Iris pigment epithelial cell (primary cell): ENCODE measurements at places on chromosomes 3 and 15.

GRCh38 chr15:69604072-69604411, 151.4 kb downstream of the RPLP1 start:
- no peak for DNase-seq

- DNase-seq = no peak
Observed at GRCh38 chr3:174002543-174002942, 605.0 kb downstream of the NLGN1 start.

- DNase-seq = peak; percentile 68
Observed at GRCh38 chr3:179100652-179101051, 29.0 kb upstream of the ZMAT3 start.

DNA sequence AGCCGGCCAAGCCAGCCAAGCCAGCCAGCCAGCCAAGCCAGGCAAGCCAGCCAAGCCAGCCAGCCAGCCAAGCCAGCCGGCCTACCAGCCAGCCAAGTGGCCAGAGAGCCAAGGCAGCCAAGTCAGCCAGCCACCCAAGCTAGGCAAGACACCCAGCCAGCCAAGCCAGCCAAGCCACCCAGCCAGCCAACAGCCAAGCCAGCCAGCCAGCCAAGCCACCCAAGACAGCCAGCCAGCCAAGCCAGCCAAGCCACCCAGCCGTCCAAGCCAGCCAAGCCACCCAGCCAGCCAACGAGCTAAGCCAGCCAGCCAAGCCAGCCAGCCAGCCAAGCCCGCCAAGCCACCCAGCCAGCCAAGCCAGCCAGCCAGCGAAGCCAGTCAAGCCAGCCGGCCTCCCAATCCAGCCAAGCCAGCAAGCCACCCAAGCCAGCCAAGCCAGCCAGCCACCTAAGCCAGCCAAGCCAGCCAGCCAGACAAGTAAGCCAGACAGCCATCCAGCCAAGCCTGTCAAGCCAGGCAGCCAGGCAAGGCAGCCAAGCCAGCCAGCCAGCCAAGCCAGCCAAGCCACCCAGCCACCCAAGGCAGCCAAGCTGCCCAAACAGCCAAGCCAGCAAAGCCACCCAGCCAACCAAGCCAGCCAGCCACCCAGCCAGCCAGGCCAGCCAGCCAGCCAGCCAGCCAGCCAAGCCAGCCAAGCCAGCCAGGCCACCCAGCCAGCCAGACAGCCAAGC, 200.5 kb downstream of the GOLGA6L6 start:
- DNase-seq = peak; percentile 55

GRCh38 chr3:14605067-14605466, 46.5 kb upstream of the CCDC174 start:
- peak; percentile 15 for DNase-seq

- peak; percentile 54 for DNase-seq
Observed at GRCh38 chr15:95291898-95292472, 1038.5 kb upstream of the NR2F2 start.

- peak; percentile 46 for DNase-seq
Observed at GRCh38 chr15:78212546-78213424, 21.6 kb downstream of the ACSBG1 start.

GRCh38 chr3:8233938-8234337, 267.7 kb upstream of the LMCD1 start:
- no peak for DNase-seq

GRCh38 chr15:33392453-33392852, 81.7 kb downstream of the RYR3 start:
- DNase-seq = no peak

- peak; percentile 50 for DNase-seq
Observed at GRCh38 chr3:129424185-129424841, 4.1 kb downstream of the EFCAB12 start.

DNA sequence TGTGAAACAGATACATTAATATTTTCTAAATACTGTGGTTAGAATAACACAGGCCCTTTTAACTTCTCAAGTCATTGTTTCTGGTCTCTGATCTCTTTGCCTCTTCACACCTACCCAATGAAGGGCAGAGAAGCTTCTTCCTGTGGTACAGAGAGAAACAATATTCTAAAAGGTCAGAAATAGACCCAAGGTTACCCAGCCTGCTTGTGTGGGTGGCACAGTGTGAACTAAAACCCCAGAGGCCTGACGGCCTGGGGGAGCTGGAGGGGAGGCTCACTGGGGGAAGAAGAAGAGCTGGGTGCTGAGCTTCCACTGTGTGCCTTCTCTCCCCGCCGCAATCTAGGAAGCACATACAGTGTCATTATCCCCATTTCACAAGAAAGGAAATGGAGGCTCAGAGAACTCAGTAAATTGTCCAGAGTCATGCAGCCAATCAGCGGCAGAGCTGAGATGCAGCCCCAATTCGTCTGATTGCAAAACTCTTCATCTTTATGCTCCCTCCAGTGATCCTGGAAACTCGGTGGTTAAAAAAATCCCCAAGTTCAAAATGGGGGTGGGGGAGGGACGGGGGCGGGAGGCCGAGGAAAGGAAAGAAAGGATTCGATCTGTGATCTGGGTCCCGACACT, 64.1 kb upstream of the HEG1 start:
- peak; percentile 74 for DNase-seq

DNA sequence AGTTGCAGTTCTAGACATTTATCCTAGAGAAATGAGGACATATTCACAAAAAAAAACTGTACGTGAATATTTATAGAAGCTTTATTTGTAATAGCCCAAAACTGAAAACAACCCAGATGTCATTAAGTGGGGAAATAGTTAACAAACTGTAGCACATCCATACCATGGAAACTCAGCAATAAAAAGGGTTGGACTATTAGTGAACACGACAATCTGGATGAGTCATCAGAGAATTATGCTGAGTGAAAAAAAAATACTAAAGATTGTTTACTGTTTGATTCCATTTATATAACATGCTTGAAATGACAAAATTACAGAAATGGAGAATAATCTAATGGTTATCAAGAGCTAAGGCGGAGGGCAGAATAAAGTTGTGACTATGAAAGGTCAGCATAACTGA, 59.5 kb downstream of the CPA3 start:
- DNase-seq = peak; percentile 55

- DNase-seq = peak; percentile 71
Observed at GRCh38 chr3:184459355-184459754, 79.5 kb downstream of the CHRD start.

DNA sequence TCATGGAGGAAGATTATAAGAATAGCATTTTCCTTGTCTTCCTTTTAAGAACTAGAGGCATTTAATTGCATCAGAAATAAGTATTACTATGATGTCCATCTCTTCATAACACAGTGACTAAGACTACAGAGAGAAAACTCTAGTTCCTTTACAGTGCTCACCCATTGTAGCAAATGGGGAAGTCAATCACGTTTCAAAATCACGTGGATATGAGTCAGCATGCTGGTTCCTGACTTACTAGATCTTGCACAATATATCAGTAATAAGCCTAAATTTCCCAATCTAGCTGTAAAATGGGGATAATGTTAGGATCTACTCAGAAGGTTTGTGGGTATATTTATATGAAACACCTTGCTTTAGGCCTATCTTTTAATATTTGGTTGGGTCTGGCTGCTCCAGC, 254.8 kb upstream of the EOMES start:
- peak; percentile 38 for DNase-seq

GRCh38 chr3:49673121-49673714, 933 bp upstream of the APEH start:
- peak; percentile 11 for DNase-seq

DNA sequence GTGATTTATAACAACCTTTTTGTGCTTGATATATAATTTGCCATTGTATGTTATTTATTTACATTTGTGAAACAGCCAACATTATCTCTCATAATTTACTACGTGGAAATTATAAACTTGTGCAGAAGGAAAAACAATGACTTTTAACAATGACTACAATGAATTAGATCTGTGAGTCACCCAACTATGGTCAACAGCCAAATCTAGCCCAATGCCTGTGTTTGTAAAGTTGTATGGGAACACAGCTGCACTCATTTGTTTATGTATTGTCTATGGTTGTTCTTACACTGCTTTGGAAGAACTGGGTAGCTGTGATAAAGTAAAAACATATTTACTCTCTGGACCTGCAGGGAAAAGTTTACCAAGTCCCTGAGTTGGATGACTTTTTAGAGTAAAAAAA, 110.4 kb downstream of the OTOL1 start:
- no peak for DNase-seq

DNA sequence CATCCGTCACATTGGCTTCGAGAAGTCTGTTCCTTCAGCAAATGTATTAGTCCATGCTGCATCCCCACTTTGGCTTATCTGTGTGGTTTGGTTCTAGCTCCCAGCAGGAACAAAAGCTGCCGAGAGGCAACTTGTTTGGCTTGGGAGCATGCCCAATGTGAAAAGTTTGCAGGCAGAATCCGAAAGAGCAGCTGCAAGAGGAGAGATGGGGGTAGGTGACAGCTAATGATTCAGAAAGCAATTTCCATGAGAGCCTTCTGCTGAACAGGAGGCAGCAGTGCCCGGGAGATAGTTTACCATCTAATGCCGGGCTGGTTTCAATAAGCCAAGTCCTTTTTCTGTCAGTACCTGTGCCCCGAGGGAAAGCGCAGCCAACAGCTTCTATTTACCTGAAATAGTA, 60.2 kb downstream of the GRM7 start:
- DNase-seq = no peak

DNA sequence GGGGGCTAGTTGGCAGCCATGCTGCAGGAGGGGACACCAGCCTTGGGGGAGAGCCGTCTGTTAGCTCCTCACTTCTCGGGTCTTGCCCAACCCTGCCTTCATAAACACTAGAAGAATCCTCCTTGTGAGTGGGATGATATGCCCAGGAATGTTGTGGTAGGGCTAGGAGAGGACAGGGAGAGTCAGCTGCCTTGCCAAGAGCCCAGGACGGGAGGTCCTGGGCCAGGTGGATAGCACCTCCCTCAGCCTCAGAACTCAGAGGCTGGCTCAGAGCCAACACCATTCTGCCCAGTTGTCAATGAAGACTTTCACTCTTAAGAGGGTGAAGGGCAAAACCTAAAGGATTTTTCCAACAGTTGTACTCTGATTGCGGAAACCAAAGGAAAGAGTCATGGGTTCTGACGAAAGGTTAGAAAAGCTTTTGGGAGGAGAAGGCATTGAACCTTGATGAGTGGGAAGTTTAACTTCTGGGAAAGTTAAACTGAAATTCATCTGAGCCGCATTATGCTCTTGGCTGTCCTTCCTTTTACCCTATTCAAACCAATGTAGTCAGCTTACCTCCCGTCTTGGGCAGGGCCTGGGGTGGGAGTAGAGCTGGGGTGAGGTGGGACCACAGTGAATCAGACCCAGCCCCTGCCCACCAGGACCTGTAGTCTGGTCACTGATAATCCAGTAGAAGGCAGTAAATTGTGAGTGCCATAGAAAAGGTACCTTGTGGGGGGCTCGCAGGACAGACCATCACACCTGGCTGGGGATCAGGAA, 81.9 kb downstream of the FAM43A start:
- DNase-seq = no peak

DNA sequence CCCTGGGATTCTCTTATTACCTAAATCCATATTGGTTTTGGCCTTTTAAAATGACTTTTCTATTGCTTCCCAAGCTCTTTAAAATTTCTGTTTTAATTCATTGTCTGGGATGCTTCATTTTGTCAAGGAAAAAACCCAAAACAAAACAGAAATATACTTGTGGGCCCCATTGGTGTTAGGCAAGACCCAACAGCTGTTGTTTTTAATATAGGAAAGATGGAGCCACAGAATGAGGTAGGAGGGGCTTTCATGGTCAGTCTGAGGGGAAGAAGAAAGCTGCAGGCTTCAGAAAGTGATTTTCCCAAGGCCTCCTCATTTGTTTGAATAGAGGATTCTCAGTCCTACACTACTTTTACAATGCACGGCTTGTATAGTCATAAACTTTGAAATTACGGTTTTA, 180.5 kb downstream of the MCTP2 start:
- DNase-seq = no peak

DNA sequence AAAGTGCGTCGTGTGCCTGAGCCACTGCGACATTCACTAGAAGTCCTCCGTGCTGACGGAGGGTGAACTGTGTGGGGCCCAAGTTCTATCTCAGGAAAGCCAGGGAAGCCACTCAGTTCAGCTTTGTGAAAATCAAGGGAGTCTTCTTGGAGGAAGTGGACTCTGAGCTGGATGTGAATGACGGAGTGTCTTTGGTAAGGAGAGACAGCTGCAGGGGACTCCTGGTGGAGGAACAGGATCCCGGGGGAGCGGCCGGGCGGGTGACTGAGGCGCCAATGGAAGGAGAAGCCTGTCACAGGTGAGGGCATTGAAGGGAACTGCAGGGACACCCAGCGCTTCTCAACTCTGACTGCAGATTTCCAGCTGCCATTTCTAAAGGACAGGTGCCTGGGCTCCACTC, 75.6 kb downstream of the APBA2 start:
- DNase-seq = no peak

DNA sequence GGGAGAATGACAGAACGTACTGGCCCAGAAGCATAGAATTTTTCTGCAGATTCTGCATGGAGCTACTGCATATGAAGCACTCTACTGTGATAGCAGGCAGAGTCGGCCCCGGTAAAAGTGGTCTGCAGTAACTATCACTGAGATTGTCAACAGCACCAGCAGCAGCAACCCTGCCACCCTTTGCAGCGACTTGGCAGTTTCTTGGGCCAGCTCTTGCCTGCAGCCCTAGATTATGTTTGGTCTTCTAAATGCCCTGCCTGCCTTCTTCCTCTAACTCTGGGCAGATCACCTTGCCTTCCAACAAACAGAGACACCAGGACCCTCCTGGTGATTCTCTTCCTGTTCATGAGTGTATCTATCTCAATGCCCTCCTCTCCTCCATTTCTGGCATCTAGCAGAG, 129.1 kb upstream of the ABHD17C start:
- no peak for DNase-seq

- DNase-seq = no peak
Observed at GRCh38 chr3:142943870-142944269, 19.6 kb downstream of the PAQR9 start.

DNA sequence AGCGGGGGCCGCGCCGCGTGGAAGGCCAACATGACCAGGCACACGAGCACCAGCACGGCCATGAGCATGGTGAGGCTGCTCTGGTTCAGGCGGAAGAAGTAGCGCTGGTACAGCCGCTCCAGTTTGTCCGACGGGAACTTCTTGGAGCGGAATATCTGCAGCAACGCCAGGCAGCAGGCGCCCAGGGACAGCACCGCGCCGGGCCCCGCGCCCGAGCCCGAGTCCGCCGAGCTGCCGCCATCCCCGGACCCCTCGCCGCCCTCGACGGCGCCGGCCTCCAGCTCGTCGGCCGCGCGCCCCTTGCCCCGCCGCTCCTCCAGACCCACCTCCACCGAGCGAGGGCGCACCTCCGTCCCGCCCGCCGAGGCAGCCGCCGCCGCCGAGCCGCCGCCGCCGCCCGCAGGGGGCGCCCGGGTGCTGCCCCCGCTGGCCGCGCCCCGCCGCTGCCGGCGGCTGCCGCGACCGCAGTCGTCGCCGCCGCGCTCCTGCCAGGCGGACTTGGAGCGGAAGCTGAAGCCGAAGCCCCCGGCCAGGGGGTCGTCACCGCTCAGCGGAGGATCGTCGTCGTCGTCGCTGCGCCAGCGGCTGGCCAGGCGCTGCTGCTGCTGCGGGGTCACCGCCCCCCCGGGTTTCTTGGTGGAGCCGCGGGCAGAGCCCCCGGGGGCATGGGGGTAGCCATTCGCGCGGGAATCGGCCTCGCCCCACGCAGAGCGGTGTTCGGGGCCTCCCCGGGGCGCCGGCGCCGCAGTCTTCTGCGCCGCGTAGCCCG, 957 bp downstream of the ADCY5 start:
- peak; percentile 4 for DNase-seq
